Osteoblast (primary cell): ENCODE measurements at places on chromosomes 6 and 20. TPM values are rescaled to one million over a fixed set of nuclear protein-coding genes. Genes with fewer than 3 reads are reported as not detected.
A peak's percentile ranks its signal among the peaks of the same experiment; 100 is the strongest.

DNA sequence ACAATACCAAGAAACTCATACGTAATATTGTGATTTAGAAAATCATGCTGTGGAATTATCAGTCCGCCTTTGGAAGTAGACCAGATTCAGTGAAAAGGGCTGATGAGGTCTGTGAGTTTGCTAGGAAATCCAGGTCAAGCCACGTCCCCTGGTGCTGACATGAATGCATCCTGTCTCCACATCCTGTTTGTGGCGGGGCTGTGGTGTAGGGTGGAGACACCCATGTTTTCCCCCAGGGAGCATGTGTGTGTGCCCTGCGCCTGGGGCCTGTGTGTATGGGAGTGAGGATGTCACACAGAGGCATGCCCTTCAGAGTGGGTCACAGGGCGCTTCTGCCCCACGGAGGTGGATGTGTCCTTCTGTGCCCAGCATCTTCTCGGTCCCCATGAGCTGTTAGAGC lies 109.1 kb downstream of the SASH1 start:
- peak; percentile 52 for DNase-seq

The GJA10 gene
- total RNA-seq, result not detected in 2 replicates

GRCh38 chr6:47724300-47724699 lies 25.9 kb downstream of the ADGRF4 start:
- DNase-seq, result no peak

- DNase-seq, result no peak
These were observed 422.8 kb downstream of the EPM2A start for GRCh38 chr6:145312481-145312880.

The NKAPL gene
- 1.1 and 1.2 TPM in 2 replicates for total RNA-seq

DNA sequence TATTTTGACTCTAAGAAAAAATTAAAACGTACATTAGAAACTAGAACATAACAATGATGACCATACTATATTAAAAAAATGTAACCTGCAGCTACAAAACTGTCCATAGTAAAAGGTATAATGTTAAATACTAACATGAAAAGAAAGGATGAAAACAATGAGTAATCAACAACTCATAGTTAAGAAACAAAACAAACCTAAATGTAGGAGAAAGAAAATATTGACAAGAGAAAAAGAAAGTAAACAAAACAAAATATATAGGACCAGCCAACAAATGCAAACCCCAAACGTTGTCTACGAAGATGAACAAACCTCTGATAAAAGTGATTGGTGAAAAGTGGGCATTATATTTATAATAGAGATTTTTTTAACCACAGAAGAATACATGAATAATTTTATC lies 41.1 kb upstream of the ADGRG6 start:
- no peak for DNase-seq

- peak; percentile 74 for DNase-seq
These were observed 429.1 kb downstream of the HTR1B start for GRCh38 chr6:77034161-77034560.
